Panc1 (cell line): ENCODE measurements at places on chromosomes 4 and X.

DNA sequence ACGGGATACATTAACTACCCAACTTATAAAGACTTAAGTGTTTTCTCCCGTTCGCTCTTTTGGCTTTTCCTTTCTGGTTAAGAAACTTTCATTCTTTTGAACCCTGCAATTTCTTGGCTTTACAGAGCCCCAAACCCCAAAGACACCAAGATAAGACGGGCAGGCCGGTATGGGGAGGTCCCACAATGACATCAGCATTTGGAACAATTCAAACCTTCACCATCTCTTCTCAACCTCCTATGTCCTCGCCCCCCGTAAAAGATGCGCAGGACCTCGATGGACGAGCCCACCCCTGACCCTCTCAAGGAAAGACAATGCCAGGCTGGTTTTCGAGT is 999 bp downstream of the ZNF518B start:
- DNase-seq = no peak

GRCh38 chrX:45445745-45446412 is 245.2 kb upstream of the DIPK2B start:
- DNase-seq = peak; percentile 47

GRCh38 chrX:70386235-70386634 is 36.9 kb upstream of the GDPD2 start:
- no peak for DNase-seq

- no peak for DNase-seq
Observed at GRCh38 chr4:103410386-103410785, 212.2 kb upstream of the CENPE start.

DNA sequence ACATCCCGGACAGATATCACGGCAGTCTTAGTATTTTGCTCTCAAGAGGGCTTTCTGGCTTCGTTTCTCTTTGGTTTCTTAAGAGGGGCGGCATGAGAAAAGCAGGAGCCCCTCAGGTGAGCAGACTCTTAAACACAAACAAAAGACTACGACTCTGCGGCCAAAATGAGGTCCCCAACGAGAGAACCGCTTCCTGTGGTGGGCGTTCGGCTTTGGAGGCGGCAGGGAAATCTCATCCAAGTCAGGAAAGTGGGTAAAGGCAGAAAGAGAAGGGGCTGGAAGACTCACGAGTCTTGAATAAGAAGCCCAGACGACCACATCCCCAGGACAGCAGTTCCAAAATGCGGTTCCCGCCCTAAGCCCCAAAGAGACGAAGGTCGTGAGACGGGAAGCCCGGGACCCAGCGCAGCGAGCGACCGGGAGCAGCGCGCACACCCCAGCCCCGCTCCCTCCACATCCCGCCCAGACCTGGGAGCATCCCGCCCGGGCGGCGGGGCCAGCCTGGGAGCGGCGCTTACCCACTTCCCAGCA is 409 bp downstream of the UGDH start:
- DNase-seq = no peak

DNA sequence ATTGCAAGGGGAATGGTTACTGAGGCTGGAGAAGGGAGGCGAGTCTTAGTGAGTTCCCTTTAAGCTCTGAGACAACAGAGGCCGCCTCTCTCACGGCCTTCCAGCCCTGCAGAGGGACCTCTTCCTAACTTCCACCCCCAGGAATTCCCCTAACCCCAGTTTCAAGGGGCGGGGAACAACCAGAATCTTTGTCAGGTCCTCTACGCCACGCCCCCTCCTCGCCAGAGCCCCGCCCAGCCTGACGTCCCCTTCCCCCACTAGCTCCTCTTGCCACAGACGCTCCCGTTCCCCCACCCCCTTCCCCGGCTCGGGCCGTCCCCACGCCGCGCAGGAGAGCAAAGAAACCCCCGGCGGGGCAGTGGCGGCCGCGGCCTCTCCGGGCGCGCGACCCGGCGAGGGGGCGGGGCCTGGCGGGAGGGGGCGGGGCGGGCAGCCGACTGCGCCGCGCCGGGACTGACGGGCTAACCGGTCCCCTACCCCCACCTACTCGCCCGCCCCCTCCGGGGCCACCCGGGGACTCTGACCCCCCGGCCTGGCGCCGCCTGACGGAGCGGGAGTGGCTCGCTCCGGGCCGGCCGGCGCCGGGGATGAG is 12.3 kb upstream of the TMEM156 start:
- DNase-seq = no peak

GRCh38 chr4:98627531-98628257 is 30.7 kb downstream of the TSPAN5 start:
- DNase-seq = no peak

DNA sequence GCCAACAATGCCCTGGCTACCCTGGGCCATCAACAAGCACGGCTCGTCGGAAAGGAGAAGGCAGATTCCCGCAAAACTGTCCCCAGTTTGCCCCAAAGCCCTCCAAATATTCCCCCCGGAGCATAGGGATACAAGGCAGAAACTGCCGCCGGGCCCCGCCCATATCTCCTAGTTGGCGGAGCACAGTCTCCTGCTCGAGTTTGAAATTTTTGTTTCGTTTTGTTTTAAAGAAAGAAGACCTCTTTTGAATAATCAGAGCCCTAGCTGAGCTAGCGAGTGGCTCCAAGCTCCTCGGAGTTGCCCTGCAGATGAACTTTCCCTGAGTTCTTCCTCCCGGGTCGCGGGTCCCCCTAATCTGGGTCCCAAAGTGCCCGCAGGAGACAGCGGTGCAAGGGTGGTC is 138.1 kb upstream of the ZIC3 start:
- no peak for DNase-seq

DNA sequence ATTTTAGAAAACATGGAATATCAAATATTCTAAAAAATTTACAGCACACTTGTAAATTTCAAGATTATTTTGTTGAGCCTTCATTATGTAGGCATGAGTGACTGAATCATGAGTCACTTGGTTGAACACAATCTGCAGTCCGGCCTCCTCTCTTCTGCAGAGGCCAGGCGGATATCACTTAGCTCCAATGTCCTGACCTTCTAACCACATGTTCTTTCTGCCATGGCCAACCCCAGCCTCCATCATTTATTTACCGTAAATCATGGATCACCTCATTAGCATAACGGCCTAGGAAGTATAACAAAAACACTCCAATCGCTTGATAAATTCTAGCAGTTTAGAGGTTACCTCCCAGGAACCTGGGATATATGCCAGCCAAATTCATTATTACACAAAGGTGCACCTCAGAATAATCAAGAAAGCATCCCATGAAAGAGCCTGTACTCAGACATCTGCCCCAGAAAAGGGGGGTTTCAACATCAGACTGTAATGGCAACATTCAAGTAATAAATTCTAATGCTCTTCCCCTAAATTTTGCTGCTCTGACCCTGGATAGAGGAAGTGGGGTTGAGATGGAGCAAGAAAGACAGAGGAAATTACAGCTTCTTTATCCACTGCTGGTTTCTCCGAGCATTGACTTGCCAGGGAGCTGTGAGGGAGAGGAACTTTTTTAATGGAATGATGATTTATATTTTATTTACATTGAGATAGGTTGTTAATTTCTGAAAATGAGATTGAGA is 2153.6 kb upstream of the AGA start:
- no peak for DNase-seq

DNA sequence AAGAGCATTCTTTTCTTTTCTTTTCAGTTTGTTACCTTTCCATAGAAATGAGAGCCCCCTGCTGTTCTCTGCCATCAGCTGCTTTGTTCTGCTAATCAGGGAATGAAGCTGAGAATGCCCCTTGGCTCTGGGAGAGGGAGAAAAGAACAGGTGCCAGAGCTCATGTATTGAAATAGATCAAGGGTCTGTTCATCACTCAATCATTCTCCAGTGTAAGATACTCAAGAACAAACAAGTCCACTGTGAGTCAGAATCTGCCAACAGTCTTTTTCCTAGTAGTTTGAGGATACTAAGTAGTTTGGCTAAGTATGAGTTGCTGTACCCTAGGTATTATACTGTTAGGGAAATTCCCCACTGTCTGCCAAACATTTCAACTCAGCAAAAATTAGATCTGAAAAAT is 144.3 kb downstream of the RTL3 start:
- no peak for DNase-seq

GRCh38 chr4:148634476-148634875 is 192.3 kb upstream of the NR3C2 start:
- DNase-seq = no peak

DNA sequence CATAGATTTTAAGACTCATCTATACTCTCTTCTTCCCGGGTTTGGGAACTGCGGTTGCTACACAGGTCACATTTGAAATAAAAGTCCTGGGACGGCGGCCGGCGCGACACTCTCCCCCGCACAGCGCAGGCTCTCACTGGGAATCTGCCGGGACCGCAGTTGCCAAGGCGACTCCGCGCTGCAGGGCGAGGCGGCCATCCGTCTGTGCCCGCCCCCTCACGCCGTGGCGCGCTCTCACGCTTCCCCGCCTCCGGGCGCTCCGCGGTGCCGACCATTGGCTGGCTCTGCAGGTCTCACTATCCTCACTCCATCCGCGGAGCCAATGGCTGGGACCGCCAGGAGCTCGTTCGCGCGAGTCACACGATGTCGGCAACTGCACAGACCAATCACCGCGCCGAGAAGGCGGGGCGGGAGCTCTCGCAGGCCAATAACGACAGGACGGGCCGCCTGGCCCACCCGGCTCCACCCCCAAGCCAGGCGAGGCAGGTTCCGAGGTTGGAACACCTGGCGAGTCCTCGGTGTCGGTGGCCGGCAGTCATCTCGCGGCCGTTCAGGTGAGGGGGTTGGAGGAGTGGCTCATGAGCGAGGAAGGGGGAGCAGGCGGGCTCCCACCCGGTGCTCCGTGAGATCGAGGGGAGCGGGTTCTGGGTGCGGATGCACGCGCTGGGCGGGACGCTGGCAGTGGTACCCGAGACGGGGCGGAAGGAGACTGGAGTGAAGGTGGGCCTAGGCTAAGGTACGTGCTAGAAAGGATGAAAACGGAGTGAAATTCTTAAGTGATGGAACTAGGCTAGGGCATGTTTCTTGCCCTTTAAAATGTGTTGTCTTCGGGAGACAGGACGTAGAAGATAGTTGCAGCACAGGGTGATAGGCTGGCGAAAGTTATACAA is at the start of gene MSMO1:
MSMO1 (plus strand) TSS at position 459 of the 890 bp plus-strand sequence. CDS start 5,702 bp downstream, outside the sequence.
- DNase-seq = peak; percentile 89

GRCh38 chrX:152899111-152899873 is 1.4 kb downstream of the ZNF185 start:
- no peak for DNase-seq
